ENCODE measurements at places on chromosomes 12 and 14.
A peak's percentile ranks its signal among the peaks of the same experiment; 100 is the strongest.

DNA sequence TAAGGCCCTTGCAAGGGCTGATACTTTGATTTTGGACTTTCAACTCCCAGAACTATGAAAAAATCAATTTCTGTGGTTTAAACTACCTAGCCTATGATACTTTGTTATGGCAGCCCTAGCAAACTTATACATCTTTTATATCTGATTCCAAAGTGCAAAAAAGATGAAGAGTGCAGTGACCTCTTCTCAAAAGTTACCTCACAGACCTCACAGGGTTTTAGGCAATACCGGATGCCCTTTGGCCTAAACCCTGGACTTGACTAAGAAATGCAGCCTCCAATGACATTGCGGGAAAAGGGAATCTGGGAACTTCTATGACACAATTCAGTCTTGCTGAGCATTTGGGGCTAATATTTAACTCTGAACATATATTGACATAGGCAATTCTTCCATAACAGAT lies 63.3 kb downstream of the IGF1 start:
- no peak for DNase-seq

DNA sequence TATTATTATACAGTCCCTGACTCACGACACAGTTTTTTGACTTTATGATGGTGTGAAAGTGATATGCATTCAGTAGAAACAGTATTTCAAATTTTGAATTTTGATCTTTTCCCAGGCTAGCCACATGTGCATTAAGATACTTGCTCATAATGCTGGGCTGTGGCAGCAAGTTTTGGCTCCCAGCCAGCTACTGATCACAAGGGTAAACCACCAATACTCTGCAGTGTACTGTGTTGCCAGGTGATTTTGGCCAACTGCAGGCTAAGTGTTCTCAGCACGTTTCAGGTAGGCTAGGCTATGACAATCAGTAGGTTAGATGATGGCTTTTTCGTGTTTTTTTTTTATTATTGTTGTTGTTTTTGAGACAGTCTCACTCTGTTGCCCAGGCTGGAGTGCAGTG lies 69.4 kb upstream of the ACTN1 start:
- peak; percentile 3 for DNase-seq

DNA sequence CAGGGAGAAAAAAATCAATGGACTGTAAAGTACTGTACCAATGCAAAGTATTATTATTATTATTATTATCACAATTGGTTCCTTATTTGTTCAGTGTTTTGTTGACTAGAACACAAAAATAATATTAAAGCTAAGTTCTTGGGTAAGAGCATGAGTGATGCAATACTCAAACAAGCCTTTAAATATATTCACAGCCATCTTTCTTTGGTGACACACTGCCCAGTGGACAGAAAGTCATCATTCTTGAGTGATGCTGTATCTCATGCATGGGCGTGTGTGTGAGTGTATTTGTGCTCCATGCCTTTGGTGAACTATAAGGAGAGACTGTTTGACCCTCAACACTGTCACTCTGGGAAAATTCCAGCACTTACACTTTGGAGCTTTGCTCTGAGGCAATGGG lies 93.6 kb downstream of the KCNK10 start:
- DNase-seq = no peak

DNA sequence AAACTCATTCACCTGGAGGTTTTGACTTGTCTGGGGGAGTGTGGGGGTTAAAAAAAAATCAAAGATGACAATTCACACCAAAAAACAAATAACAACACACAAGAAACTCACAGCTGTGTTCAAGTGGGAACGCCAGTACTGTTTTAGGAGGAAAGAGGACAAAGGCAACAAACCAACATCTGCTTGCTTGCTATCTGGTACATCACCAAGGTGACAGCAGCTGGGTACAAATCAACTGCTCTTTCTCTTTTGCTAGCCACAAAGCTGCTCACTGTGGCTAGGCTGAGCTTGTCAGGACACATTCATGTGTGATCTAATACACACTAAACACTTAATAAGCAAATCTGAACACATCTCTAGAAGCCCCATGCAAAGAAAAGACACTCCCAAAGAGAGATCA lies 128.0 kb upstream of the RAP1B start:
- no peak for DNase-seq

GRCh38 chr14:100590726-100591452 lies 3.7 kb upstream of the BEGAIN start:
- no peak for DNase-seq

- DNase-seq = no peak
Observed at GRCh38 chr14:96385385-96385784, 6.5 kb upstream of the AK7 start.

GRCh38 chr14:100391173-100391572 lies 68.0 kb downstream of the SLC25A47 start:
- no peak for DNase-seq

DNA sequence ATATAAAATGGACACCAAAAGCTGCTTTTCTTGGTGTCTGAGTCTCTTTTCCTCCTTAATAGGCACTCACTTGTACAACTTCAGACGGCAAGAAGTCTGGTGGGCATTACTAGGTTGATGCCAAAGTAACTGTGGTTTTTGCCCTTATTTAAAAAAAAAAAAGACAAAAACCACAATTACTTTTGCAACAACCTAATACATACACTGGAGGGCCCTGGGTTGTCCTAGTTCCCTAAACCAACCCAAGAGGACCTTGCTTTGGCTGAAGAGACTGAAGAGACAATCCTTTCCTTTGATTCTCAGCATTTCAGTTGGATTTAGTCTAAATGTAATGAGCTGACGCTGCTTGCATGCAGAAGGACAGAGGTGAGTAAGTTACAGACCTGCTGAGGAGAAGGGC lies 16.2 kb upstream of the PLEKHG3 start:
- DNase-seq = no peak

- DNase-seq = no peak
Observed at GRCh38 chr14:44955528-44955927, 6.2 kb downstream of the KLHL28 start.

DNA sequence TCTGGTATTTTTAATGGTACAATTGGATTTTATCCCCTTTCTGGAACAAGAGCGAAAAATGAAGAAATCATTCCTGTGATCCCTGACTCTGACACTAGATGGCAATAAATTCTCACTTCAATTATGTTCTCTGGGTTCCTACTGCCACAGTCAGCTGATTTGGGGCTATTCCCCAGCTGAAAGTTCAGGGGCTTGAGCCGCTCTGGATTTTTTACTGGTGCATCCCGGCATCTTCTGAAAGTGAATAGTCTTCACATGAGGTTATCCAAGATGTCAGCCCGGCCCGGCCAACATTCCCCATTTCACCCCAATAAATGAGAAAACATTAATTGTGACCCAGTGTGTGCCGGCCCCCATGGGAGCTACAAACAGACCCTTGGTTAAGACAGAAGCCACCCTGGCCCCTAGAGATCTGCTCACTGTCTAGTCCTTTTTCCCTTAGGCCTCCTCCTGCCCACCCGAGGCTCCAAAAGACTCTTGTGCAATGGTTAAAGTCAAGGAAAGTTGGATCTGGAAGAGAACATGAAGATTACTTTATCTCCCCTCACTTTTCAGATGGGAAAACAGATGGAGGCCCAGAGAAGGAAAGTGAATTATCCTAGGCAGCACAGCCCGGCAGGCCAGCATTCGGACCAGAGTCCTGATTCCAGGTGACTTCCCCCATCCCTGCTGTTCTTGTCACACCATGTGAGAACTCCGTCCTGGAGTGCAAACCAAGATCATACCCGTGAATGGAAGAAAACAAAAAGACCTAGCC lies 20.8 kb downstream of the CKAP4 start:
- DNase-seq = no peak

GRCh38 chr14:54722791-54723432 lies 156.0 kb downstream of the SAMD4A start:
- no peak for DNase-seq

DNA sequence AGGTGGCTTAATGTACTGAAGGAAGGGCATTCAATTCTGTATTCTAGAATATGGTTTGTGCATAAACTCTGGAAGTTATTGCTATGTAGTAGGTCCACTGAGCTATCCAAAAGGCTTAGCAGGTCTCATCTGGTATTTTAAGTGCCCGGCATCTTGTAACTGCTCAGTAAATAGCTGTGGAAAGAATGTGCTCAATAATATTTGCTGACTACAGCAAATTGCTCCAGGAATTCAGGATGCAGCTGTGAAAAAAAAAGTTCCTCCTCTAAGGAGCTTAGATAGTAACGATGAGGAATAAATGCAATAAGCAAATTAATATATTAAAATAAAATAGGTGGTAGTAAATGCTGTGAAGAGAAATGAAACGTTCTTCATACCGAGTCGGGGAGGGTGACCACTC lies 857.1 kb downstream of the AACS start:
- DNase-seq = no peak

- DNase-seq = no peak
Observed at GRCh38 chr12:107917912-107918800, 143.7 kb downstream of the ASCL4 start.

- DNase-seq = no peak
Observed at GRCh38 chr12:45586486-45586885, 143.0 kb upstream of the ARID2 start.

DNA sequence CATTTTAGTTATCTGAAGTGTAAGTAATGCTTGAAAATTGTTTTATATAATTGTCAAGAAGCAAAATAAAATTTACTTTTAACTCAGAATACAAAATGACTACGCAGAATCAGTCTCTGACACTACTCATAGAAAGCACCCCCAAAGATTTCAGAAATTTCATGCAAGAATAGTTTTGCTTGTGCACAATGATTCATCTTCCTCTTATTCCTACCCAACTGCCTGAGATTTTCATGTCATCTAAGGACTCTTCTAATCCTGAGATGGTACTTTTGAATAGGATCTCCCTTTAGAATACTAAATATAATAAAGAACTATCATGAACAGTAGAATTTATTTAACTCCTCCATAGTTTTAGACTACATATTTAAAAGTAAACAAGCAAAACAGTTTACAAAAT lies 485.3 kb upstream of the MGAT4C start:
- DNase-seq = no peak

- no peak for DNase-seq
Observed at GRCh38 chr12:131797588-131797934, 30.6 kb upstream of the MMP17 start.

- no peak for DNase-seq
Observed at GRCh38 chr14:68487805-68488590, 304.9 kb downstream of the ZFP36L1 start.

GRCh38 chr14:99576304-99576703 lies 27.7 kb downstream of the CCDC85C start:
- no peak for DNase-seq

DNA sequence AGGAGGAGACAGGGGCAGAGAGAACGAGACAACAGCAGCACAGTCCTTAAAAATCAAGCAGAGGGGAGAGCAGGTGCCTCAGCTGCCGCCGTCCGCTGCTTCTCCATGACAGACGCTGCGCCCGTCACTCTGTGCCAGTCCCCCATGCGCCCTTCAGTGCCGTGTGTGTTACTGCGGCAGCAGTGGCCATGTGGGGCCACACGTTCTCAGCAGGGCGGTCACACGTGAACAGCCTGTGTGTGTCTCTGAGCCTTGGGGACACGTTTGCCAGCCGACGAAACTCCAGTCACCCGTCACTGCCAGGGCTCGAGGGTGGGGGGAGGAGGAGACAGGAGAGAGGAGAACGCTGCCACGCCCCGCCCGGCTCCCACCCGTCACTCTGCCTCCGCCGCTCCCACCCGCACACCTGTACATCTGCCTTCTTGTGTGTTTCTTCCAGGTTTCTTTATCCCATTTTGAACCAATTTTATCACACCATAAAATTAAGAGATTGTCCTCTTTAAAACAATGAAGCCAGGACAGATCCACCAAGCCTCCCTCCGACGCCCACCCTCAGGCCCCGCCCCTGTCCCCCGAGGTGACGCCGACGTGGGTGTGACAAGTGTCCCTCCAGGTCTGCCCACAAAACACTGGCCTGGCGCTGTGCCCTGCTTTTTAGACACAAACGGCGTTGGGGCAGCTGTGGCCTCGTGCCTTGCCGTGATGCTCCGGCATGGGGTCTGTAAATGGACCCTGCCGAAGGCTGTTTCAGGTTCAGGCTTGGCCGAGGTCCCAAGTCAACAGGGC lies 58.2 kb downstream of the GALNT9 start:
- no peak for DNase-seq

DNA sequence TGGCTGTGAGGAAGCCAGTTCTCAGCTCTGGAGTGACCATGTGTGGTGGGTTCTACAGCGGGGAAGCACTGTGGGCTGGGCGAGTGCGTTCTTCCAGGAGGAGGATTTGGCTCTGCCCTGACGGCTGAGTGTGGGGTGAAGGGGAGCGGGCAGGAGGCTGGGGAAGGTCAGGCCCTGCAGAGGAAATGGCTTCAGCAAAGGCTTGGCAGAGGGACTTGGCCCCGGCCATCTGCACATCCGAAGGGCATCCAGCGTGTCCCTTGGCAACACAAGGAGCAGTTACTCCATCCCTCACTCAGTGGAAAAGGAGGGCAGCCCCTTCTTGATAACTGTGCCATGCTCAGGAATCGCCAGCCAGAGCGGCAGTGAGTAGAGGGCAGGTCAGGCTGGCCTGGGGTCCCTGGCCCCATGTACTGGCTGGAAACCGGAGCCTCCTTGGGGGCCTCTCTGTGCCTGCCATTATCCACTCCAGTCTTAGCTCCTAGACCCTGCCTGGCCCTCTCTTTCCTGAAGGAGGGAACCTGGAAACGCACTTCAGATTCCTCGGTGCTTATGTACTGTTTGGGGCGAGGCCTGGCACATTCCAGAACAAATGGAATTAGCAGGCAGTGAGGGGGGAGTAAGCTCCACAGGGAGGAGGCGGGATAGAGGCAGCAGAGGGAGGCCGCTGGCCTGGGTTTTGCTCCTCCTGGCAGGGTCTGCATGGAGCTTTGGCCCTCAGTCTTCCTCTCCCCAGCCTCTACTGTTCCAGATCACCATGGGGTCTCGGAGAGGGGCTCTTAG lies 133.6 kb upstream of the NCOR2 start:
- DNase-seq = no peak

DNA sequence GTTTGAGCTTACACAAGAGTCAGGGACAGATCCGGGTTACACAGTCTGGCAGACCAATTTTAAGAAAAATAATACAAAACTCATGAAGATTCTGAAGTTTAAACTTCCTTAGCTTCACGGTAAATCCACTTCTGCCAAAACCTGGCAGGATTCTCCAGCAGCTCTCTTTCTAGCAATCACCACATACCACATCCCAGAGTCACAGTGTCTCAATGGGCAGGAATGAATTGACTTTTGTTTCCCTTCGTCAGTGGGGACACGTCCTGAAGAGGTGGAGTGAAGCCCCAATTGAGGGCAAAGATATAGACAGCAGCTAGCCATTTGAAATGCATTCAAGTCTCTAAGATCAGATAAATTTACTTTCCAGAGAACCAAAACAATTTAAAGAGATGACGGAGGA lies 117.1 kb upstream of the ARHGAP5 start:
- DNase-seq = no peak

DNA sequence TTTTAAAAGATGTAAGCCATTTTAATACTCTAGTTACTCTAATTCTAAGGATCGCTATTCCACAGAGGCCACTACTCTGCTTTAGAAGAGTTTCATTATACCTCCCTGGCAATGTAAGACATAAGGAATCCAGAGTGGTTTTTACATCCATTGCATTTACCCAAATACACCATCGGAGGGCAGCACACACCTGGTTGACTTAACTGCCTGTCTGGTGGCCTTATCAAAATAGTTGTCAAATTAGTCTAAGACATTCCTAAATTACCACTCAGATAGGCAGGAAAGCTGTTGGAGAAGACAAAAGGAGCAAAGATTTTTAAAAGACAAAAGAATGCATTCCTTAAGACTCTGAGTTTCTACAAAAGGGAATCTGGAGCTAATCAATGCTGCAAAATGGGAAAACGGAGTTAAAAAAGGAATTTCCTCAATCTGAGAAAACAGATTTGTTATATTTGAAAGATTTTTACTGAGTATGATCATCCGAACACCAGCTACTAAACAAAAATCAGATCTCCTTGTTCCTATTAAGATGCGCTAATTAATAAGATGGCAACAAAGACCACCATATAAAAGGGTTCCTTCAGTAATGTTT lies 33.8 kb upstream of the FGD4 start:
- DNase-seq = no peak

GRCh38 chr12:32033406-32033805 lies 73.2 kb upstream of the BICD1 start:
- no peak for DNase-seq

All from activated T-helper 1 cell treated with Interleukin-2 at 50 U/mL for 16 hours (primary cell).